ENCODE measurements at places on chromosomes 1 and 21.

GRCh38 chr1:43526002-43526401 is 4.7 kb upstream of the PTPRF start:
- DNase-seq: no peak

- DNase-seq: no peak
Observed at GRCh38 chr1:151596166-151596953, 15.5 kb upstream of the SNX27 start.

- DNase-seq: no peak
Observed at GRCh38 chr1:59690171-59690930, 124.4 kb upstream of the HOOK1 start.

GRCh38 chr1:43367026-43367903 is 546 bp downstream of the ELOVL1 start:
- DNase-seq: no peak

DNA sequence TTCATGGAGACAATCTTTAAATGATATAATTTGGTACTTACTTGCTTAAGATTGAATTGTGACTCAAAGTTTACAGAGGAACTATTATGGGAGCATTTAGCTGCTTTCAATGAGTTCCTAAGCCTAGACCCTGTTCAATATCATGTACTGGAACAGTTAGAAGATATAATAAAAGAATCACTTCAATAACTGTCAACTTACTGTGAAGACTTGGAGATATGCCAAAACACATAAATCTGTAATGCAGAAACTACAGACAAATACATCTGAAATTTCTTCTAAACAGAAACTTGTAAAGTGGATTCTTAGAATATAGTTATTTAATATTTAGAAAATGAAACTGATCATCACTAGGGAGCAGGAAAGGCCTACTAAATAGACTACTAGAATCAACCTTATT is 259.3 kb downstream of the HLX start:
- no peak for DNase-seq

- DNase-seq: no peak
Observed at GRCh38 chr1:184416481-184416880, 29.7 kb downstream of the C1orf21 start.

GRCh38 chr1:234735476-234735875 is 125.5 kb upstream of the IRF2BP2 start:
- no peak for DNase-seq

DNA sequence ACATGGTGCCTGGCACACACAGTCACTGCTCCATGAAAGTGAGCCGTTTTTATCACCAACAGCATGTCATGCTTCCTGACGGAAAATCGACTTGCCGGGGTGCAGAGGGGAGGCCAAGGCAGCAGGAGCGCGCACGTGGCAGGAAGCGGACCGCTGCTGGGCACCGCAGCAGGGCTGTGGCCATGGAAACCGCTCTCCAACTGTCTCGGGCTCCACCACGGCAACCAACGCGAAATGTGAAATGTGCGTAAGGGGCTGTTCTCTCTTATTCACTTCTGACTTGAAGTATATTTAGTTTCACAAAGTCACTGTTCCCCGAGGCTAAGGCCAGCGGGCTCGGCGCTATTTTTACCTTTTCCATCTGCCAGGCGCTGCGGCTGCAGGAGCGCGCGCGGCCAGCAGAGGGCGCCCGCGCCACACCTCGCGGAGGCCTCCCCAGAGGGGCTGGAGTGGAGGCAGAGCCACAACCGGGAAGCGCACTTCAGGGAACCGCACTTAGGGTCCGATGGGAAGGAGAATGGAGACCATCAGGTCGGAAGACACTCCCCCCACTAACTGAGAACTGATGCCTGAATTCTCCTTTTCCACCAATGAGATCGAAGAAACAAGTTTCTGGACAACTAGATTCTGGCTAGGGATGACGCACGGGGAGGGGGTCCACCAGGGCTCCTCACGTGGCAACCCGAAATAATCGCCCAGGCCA is 19.7 kb downstream of the RCC2 start:
- DNase-seq: peak; percentile 47

DNA sequence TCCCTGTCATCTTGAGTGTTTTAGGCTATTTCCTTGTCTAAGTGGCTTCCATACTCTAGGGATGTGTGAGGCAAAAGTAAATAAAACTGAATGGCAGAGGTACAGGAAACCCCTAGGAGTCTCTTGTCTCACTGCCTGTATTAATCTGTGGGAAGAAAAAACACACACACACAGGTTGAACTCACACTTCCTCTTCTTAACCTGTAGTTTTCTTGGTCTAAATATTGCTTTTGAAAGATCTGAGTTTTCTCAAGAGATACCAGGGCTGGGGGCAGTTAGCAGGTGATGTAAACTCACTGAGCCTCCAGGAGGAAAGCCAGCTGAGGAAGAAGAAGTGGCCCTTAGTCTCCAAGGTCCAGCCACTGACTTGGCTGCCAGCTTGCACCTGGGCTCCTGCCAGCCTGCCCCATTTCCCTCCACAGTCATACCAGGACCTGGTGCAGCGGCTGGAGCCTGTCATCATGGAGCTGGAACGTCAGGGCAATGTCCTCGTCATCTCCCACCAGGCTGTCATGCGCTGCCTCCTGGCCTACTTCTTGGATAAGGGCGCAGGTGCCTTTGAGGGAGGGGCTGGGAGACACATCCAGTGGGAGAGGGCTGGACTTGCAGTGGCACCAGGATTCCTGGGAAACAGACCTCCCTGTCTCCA is 16.9 kb downstream of the PFKFB2 start:
- no peak for DNase-seq

DNA sequence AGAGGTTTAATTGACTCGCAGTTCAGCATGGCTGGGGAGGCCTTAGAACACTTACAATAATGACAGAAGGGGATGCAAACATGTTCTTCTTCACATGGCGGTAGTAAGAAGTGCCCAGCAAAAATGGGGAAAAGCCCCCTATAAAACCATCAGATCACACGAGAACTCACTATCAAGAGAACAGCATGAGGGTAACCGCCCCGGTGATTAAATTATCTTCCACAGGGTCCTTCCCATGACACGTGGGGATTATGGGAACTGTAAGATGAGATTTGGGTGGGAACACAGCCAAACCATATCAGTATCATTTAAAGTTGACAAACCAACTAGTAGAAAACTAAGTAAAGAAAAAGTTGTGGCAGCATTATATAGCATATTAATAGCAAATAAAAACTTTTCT is 71.3 kb upstream of the DNAJC6 start:
- DNase-seq: no peak

DNA sequence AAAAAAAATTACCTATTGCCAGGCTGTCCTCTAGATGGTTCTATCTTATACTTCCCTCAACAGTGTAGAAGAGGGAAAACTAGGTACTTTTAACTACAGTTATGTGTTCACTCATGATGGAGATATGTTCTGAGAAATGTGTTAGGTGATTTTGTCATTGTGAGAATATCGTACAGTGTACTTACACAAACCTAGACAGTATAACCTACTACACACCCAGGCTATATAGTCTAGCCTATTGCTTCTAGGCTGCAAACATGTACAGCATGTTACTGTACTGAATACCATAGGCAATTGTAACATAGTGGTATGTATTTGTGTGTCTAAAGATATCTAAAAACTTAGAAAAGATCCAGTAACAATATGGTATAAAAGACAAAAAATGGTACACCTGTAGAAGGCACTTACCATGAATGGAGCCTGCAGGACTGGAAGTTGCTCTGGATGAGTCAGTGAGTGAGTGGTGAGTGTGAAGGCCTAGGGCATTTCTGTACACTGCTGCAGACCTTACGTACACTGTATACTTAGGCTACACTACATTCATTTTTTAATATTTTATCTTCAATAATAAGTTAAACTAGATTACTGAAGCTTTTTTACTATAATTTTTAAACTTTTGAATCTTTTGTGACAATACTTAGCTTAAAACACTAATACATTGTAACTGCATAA is 13.2 kb downstream of the MGST3 start:
- no peak for DNase-seq

- no peak for DNase-seq
Observed at GRCh38 chr1:184367427-184368038, 19.3 kb upstream of the C1orf21 start.

- peak; percentile 60 for DNase-seq
Observed at GRCh38 chr1:109790735-109791494, 27.2 kb upstream of the EPS8L3 start.

DNA sequence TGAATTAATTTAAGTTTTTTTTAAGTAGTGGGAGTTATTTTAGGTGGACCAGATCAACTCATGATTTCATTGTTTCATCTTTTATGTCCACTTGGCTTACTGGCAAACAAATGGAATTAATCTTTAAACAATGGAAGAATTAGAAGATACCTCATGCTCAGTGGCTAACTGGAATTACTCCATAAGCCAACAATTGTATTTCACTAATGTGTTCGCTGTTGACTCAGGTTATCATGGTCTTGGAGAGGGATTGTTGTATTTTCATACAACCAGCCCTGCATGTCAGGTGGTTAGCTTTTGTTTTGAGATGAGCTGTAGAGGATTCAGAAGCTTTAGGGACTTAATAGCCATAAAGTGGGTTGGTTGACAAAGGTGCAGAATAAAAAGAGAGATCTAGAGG is 57.2 kb upstream of the HMCN1 start:
- no peak for DNase-seq

DNA sequence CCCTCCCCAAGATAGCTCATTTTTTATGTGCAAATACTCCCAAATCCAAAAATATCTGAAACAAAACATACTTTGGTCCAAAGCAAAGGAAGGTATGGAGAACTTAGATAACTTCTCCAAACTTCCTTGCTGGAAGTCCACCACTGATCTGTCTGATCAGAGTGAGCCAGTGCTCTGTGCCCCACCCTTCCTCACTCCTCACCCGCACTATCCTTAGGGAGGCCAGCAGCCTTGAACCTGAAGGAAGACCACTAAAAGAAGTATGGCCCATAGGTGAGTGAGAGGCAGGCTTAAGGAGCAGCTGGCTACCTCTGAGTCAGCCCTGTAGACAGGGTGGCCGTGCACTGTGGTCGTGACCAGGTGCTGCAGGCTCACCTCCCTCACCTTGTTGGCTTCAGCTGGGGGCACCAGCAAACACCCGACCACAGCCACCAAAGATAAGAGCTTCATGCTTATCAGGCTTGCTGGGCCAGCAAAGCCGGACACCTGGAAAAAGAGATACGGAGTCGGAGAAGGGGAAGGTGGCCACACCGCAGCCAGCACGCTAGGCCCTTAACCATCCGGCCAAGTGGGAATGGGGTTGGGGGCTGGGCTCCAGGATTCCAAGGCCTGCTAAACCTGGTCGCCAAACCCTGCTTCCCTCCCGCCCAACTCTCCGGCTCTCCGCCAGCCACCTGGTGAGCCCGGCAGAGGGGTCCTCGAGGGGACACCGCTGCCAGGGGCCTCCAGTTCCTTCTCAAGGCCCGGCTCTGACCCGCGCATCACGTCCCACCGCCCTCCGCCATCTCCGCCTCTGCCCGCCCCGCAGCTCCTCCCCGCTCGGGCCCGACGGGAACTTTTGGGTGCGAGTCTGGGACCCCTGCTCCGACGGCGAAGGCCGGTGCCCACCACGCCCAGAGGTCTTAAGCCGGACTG is 543 bp downstream of the TMEM9 start:
- no peak for DNase-seq

DNA sequence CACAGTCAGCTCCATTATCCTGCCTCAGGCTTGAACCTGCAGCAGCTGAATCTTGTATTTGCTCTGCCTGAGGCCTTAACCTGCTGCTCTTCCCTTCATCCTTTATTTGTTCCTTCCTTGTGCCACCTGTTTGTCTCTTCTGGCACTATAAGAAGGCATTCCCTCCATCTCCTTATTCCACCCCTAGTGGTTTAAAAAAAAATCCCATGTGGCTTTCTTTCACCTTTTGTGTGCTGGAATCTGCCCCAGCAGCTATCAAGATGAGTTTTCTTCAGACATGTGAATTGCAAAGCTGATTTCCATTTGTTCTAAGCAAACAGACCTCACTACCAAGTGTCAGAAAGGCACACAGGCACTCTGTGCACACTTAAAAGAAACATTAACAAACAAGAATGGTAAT is 294.6 kb downstream of the TTLL7 start:
- DNase-seq: no peak

DNA sequence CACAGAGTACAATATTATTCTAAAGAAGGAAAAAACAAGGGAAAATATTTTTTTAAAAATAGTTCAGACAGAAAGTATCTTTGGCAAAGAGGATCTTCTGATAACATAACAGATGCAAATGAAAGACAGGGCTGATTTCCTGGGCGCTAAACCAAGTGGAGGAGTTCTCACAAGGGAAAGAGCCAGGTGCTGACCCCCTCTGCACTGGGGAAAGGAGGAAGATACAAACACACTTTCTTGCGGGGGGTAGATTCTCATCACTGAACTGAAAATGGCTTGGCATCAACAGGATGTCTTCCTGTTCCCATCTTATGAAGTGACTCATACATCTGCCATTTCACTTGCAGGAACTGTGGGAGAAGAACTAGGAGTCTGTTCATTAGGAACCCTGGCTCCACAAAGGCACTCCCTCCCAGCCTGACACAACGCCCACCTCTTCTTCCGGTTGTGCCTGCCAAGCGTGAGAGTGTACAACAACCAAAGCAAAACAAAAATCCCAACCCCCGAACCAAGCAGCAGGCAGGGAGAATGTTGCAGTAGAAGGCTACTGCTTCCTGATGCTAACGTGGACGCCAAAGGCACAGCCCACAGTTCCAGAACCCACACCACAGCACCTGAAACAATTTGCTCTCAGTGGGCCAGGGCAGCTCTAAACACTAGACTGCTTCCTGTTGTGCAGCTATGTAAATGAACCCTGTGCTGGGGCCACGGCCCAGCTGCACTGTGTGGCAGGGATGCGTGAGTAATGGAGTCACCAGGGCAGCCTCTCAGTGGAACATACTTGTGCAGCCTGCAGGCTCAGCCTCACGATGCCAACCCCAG is 51.0 kb downstream of the GADD45A start:
- DNase-seq: no peak

DNA sequence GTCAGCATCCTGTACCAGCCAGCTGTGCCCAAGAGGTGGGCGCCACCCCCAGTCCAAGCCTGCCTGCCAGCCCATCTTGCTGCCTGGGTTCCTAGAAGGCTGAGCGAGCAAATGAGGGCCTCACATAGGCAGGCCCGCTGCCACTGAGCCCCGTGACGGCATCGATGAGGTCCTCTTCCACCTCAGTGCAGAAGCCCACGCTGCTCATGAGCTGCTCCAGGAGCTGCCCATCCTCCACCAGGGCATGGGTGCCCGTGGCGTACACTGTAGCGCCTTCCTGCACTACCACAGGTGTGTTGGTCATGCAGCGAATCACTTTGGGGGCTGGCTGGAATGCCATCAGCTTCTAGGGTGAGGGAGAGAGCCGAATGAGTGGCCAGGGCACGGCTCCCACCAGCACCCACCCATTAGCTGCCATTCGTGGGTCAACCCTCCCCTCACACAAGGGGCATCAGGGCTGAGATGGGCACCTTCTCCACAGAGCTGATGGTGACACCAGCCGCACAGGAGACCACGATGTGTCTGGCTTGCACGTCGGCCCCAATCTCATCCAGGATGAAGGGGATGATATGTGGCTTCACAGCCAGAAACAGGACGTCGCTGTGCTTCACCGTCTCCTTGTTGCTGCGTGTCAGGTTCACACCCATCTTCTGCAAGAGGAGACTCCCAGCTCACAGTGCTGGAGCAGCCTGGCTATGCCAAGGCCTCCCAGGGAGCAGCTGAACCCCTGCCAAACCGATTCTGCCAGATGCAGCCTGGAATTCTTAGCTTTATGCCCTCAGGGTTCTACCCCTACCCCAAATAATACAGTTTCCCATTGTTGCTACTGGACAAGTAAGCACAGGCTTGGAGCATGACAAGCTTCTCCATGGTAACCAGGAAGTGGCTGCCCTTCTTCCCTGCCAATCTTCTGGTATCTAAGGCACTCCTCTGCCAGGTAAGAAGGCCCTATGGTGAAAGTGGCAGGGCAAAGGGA is 2.0 kb downstream of the PYCR2 start:
- no peak for DNase-seq

GRCh38 chr21:38467374-38467773 is 30.9 kb downstream of the ERG start:
- DNase-seq: no peak
